ENCODE measurements at places on chromosomes 7 and 10.

GRCh38 chr10:23016636-23017035 is 78.7 kb upstream of the MSRB2 start:
- no peak for DNase-seq

GRCh38 chr10:62813453-62813852 is 2.7 kb downstream of the EGR2 start:
- peak; percentile 66 for DNase-seq

DNA sequence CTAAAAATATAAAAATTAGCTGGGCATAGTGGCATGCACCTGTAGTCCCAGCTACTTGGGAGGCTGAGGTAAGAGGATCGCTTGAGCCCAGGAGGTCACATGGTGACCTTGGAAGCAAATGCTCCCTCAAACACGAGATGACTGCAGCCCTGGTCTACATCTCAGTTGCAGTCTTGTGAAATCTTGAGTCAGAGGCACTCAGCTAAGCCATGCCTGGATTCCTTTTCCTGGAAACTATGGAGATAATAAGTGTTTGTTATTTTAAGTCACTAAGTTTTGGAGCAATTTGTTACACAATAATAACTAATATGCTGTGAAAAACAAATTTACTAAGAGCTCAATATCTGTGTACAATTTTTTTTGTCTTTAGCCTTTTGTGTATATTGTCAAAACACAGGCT is 284.3 kb upstream of the KAT6B start:
- DNase-seq = no peak

DNA sequence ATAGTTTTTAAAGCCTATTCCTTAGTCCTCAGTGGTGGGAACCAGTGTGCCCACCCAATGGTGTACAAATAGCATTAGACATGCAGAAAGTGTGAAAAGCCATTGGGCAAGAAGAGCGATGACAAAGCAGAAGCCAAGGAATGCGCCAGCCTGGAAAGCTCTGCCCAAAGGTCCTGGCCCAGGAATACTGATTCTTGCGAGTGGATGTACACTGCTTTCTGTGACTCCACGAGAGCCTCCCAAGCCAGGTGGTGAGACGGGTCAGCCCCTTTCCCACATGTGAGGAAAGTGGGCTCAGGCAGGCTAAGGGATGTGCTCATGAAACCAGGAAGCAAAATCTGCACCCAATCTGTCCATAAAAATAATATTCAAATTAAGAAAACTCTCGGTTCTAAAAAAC is 106.6 kb downstream of the ADCY1 start:
- no peak for DNase-seq

DNA sequence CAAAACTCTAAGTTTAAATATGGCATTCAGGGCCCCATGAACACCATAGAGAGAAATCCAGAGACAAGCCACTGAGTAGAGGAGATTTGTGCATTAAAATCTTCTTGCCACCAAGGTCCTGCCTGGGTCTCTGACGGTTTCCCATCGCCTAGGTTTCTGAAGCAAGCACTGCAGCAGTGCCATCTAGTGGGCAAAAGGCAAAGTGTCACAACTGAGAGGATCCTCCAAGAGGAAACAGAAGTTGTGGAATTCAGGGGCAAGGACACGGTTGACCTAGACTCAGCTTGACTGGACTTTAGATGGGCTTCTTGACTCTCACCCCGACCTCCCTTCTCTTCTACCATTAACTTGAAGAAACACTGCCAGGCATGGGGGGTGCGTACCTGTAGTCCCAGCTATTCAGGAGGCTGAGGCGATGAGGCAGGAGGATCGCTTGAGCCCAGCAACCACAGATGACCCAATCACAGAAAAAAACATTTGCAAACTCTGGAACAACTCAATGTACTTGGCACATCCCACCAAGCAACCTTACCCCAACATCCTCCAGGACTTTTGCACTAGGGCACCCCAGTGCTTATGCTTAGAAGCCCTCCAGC is 604.1 kb downstream of the GALNT17 start:
- peak; percentile 84 for DNase-seq

- no peak for DNase-seq
Measured at GRCh38 chr7:48643431-48644013, 280.8 kb upstream of the CDC14C start.

- DNase-seq = no peak
Measured at GRCh38 chr10:76778914-76779795, 858.5 kb downstream of the KCNMA1 start.

GRCh38 chr10:85888004-85888403 is 478.6 kb downstream of the GRID1 start:
- DNase-seq = no peak

- DNase-seq = no peak
Measured at GRCh38 chr10:103166523-103166922, 26.5 kb downstream of the NT5C2 start.

DNA sequence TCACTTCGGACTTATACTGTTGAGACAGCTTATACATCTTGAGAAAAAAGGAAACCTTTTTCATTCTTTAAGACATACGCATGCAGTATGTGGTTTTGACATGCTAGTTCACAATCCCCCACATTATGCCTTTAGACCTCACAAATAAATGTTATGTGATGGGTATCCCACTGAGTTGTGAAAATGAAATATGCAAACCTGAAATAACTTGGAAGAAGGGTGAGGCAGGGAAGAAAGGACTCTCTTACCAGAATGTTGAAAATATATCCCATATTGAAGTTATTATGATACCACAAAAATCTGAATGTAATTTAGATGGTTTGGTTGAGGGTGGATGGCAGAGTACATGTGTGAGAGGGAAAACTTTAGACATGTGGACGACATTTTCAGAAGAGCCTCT is 379.8 kb downstream of the BBS9 start:
- DNase-seq = no peak

DNA sequence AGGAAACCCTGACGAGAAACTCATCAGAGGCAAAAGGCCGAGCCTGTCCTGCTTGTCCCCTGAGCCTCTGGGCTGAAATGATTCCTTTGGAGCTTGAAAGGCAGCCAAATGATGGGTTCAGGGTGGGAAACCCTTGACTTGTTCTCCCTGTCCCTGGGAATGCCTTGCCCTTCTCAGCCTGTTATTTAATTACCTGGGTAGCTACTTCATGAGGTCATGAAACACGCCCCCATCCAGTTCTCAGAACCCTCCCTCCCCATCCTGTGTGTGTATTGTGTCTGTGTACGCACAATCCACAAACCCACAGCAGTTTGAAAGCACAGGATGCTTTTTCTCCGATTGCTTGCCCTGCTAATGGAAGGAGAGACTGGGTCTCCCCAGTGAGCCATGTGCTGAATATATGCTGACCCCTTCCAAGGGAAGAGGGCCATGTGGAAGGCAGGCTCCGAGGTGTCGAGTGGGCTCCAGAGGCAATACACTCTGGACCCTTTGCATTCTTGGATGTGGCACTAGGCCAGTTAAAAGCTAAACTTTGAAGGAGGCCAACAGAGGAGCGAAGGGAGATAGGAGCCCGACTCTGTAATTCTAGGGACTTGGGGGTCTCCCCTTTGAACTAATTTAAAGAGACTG is 10.6 kb downstream of the DUSP5 start:
- no peak for DNase-seq

DNA sequence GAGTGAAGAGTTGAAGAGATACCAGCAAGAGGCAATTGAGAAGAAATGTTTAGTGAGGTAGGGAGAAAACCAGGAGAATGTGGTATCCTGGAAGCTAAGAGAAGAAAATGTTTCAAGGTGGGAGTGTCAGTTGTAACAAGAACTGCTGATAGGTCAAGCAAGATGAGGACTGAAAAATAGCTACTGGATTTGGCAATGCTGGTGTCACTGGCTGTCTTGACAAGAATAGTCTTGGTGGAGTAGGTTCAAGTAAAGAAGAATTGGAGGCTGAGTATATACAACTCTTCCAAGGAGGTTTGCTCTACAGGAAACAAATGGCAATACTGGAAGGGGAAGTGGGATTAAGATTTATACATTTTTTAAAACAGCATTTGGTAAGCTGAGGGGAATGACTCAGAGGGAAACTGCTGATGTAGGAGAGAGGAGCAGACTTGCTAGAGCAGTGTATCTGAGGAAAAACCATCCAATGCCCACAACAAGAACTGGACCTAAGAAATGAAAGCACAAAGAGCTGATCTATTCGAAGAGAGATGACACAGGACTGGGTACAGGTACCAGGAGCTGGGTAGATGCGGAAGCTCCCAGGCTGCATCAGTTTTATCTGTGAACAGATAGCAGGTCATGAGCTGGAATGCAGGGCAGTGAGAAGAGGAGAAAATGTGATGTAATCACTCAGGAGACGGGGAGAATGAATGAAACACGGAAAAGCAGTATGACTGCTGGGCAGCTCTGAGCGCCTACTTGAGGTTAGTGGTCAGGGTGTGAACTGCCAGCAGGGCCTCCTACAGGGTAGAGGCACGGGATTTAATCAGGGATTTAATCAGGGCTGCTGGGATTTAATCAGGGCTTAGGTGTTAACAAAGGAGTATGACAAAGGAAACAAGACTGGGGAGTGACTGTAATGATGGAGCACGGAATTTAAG is 34.5 kb downstream of the FAM25A start:
- DNase-seq = no peak

DNA sequence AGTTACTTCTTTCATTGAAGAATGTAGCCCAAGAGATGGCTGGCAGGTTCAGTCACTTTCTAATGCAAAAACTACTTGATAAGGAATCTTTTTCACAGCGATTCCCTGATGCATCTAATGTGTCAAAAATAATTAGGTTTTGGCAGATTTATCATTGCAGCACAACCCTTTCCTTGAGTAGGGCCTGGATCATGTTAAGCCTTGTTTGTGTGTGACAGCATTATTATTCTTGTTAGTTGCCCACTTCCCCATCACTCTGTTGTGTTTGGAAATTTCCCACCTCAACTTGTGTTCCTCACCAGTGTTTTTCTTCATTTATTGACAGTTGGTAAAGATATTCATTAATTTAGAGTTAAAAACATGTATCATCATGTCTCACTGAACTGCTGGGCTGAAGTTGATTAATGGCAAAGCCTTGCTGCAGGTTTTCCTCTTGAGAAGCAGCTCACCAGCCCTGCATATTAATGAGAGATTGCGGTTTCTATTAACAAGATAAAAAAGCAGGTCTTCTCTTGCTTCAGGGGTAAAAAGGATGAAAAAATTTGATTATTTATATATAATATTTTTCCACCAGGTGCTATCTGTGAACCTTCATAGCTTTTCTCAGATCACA is 233.3 kb upstream of the MDFIC start:
- no peak for DNase-seq

DNA sequence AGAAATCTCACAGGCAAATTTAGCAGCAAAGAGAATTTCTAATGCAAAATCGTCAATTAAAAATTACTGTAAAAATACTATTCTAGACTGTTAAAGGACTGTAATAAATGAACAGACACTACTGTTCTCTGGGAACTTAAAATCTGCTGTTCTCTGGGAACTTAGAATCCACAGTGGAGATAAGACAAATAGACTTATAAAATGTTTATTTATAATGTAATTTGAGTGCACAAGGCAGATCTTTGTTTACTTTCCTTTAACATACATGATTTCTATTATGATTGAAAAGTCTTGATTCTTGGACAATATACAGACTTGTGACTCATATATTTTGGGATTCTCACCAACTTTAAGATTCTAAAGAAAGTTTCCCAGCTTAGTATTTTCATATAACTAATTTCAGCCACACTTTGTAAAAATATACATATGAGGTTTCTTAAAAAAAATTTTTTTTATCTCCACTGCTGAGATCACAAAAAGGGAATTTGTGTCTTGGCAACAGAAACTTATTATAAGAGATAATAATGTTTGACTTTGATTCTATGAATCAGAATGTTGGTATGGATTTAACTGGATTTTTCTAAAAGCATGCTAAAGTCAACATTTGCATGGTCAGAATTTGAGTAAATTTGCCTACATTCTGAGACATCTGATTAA is 166.3 kb upstream of the RHOBTB1 start:
- DNase-seq = no peak

DNA sequence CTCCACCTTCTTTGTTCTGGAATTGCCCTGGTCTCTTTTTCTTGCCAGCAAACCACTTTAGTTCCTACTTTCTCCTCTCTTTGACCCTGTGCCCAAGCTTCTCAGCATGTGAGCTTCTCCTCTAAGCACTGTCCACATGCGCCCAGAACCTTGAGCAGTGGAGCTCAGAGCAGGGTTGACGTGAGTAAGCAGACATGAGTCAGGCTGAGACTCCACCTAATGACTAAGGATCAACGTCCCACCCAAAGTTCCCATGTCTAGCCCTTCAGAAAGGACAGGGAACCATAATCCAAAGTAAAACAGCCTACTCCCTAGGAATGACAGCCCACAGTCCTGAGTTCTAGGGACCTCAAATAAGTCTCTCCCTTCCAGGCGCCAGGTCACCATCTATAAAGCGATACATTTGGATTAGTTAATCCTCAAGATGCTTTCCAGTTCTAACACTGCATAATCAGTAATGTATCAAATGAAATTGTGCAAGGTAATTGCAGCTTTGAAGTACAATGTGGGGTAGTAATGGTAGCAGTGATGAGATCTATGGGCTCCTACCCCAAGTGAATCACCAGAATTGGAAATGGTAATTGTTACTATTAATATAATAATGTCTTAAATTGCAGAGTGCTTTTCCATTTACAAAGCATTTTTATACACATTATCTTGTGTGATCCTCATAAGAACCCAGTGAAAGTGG is 44.5 kb downstream of the KCNMA1 start:
- no peak for DNase-seq

- no peak for DNase-seq
Measured at GRCh38 chr7:80496586-80496985, 15.3 kb downstream of the GNAT3 start.

DNA sequence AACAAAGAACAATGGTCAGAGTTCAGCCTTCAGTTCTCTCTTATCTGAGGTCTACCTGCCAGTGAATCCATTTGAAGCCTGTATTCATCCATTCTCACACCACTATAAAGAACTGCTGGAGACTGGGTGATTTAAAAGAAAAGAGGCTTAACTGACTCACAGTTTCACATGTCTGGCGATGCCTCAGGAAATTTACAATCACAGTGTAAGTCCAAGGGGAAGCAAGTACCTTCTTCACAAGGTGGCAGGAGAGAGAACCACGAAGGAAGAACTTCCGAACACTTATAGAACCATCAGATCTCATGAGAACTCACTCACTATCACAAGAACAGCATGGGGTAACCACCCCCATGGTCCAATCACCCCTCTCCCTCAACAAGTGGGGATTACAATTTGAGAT is 33.0 kb upstream of the SLC25A13 start:
- no peak for DNase-seq

DNA sequence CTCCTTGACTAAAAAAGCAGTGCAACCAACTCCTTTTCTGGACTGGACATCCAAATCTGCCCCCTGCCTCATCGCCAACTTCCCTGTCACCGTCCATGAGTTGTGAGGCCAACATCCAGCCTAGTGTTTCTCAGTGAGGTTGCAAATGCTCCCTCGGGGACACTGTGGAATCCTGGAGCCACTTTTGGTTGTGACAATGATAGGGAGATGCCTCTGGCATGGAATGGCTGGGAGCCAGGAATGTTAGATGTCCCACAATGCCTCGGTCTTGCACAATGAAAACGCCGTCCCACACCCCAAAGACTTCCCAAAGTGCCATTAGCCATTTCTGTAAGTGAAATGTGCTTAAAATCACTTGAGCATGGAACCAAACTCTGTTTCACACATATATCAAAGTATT is 105.2 kb downstream of the OSBPL3 start:
- DNase-seq = no peak
